ENCODE measurements at places on chromosomes 1 and 21.

- no peak for DNase-seq
Measured at GRCh38 chr1:204653590-204654340, 31.8 kb downstream of the LRRN2 start.

DNA sequence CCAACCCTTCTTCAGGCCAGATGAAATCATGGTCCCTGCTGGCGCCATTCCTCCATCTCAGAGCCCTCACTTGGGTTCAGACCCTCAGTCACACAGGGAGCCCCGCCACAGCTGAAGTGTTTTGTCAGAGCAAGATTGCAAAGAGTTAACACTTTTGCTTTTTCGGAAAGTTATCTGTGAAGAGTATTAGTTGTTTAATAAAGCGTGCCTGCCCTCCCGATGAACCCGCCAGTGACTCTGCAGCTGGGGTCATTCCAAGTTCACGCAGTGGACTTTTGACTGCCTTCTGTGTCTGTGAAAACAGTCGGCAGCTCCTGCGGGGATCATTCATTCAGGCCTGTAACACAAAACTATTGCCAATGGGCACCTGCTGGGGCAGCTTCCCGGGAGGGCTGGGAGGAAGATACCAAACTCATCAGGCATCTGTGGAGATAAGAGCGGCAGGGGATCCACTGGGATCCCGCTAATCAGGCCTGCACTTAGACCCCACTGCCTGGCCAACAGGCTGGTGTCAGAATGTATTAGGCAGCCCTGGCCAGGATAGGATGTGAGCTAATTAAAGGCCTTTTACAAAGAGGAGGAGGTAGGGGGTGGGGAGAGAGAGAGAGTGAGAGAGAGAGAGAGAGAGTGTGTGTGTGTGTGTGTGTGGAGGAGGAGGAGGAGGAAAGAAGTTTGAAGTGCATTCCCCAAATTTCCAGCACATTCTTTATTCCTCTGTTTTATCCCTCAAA, 184.5 kb downstream of the DHRS3 start:
- no peak for DNase-seq

- no peak for DNase-seq
Measured at GRCh38 chr21:46185716-46186115, 1.5 kb upstream of the SPATC1L start.

GRCh38 chr1:184563308-184563707, 176.5 kb downstream of the C1orf21 start:
- peak; percentile 7 for DNase-seq

- DNase-seq: peak; percentile 73
Measured at GRCh38 chr1:121483961-121484424, 299.2 kb downstream of the SRGAP2C start.

DNA sequence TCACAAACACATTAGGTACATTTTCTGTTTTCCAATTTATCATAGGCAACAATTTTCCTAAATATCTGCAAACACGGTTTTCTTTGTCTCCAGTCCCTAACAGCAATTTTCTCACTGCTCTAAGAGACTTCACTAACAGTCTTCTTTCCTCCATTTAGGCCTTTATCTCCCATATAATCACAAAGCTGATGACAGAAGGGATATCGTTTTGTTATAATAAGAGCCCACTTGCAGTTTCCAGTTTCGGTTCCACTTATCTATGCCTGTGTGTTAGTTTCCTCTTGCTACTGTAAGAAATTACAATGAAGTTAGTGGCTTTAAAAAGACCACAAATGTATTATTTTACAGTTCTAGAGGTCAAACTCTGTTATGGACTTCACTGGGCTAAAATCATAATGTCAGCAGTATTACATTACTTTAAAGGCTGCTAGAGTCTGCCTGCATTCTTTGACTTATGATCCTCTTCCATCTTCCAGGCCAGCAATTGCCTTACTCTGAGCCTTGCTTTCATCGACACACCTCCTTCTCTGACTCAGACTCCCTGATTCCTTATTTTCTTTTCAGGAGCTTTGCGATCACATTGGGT, 549.3 kb downstream of the NCAM2 start:
- no peak for DNase-seq

GRCh38 chr1:47572731-47573430, 135.0 kb downstream of the FOXD2 start:
- no peak for DNase-seq

DNA sequence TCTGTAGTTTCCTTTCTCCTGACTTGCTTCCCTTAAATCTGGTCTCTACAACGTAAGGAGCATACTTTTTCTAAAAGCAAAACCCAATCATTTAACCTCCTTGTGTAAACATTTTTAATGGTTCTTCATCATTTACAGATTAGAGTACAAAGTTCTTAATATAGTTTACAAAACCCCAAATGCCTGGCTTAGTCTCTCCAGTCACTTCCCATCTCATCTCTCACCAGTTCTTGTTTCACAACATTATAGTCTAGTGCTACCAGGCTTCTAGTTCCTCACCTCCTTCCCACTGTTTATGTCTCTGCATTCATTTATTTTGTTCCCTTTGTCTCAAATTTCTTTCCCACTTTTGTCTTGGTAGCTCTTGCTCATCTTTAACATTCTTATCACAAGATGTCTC, 168.4 kb downstream of the FASLG start:
- DNase-seq: no peak

DNA sequence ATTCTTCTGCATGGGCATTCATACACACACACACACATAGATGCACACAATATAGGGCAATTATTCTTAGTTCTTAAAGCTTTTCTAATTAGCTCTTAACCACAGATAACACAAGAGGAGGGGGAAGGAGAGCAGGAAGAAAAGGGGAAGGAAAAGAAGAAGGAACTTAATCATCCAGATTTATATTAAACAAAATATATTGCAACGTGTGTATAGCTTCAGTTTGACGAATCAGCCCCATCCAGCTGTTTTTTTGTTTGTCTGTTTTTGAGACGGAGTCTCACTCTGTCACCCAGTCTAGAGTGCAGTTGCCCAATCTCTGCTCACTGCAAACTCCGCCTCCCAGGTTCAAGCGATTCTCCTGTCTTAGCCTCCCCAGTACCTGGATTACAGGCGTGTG, 21.7 kb upstream of the ANKRD13C start:
- DNase-seq: no peak

DNA sequence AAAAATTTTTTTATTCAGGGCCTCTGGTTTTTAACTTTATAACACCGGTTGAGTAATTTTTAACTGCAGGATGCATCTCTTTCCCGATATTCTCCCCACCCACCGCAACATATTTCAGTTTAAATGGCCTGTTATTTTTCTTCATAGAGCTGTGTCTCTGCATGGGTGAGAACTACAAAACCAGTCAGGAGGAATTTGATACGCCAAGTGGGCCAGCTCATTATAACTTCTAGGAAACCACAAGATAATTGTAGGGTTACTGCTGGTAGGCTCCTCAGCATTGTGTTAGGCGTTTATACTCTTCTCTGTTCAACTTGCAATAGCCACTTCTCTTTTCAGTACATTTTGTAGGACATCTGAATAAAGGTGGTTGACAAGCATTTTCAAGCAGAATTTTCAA, 169.7 kb downstream of the PBX1 start:
- DNase-seq: no peak

- no peak for DNase-seq
Measured at GRCh38 chr1:61208831-61209230, 126.5 kb downstream of the NFIA start.

GRCh38 chr1:236151739-236152424, 9.5 kb downstream of the GPR137B start:
- no peak for DNase-seq

All from fibroblast of skin of left quadriceps (primary cell).